Glutamatergic neuron (in vitro differentiated cells): ENCODE measurements at places on chromosomes 1 and 21.

DNA sequence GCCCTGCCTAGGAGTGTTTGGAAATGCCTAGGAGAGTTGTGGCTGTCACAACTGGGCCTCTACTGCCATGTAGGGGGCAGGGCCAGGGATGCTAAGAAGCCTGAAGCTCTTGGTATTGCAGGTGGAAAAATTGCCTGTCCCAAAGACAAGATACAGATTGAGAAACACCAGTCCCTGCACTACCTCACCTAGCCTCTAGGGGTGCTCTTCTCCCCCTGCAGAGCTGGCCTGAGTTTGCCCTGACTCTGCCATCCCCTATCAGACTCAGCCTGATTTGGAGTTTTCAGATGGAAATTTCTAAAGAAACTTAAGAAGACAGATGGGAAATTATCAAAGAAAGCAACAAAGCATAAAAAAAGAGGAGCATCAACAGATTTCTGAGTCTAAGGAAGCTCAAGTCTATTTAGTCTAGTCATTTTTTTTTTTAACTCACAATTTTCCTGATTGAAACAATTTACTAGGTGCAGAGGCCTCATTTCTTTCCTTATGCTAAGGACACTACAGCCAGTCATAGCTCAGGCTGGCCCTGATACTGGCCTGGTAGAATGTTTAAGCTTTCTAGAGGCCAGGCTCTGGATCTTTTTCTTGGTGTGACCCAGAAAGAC lies 61.4 kb upstream of the LRRN2 start:
- DNase-seq, result peak; percentile 68

GRCh38 chr1:24047110-24047477 lies 64.8 kb downstream of the MYOM3 start:
- no peak for DNase-seq

GRCh38 chr1:64983110-64983509 lies 16.8 kb upstream of the JAK1 start:
- DNase-seq, result no peak

DNA sequence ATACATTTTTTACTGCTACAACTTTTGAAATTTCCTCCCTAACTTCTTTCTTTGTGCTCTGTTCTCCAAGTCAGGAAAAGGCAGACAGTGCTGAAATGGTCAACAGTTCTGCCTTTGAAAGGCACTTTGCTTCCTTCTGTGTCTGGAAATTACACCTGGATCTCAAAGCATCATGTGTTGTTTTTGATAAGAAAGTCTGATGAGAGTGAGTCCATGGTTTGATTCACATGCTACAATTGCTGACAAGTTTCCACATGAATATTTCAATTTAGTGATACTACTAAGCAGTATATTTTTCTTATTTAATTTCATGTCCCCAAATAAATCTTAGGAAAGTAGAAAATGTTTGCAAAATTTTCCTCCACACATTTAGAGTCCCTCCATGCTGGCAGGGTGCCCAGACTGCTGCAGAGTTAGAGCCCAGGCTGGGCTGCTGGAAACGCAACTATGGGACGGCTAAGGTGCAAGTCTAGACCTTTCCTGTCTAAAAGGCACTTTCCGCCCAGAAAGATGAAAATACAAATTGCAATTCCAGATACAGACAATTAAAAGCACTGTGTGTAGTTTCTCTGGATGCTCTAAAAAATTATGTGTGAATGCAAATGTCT lies 96.6 kb upstream of the RUNX1 start:
- no peak for DNase-seq

DNA sequence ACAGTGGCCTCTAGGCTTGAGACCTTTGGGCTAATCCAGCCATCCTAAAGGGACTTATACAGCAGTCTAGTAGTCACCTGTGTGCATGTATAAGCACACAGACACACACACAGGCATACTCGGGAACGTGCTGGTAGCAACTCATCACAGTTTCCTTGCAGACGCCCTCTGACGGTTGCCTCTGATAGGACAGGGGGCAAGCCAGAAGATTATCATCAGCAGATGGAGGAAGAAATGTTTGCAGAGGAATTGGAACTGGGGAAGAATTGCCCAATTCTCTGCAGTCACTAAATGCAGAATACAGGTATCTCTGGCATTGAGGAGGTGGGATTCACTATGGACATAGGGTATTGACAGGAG lies 222.2 kb downstream of the C1orf94 start:
- no peak for DNase-seq

DNA sequence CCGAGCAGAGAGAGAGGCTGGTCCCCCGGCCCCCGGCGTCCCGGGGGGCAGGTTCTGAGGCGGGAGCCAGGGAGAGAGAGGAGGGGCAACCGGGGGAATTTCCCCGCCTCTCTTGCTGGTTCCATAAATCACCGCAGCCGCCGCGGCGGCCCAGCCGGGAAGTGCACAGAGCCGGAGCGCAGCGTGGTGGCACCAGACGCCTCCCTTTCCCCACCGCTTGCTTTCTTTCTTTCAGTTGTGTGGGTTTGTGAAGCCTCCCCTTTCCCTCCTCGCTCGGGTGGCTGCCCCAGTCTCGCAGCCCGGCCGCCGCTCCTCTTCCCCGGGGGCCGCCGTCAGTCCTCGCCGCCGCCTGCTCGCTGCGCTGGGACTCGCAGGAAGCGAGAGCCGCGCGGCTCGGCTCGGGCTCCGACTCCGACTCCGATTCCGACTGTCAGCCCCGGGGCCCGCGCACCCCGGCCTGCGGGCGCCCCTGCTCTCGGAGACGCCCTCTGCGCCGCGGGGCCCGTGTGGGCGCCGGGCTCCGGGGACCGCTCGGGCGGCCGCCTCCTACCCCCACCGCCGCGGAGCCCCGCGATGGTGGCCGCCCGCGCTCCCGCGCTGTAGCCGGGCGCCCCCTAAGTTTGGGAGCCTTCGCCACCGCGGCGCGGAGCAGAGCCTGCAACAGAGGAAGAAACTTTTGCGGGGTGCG lies at the start of gene CACHD1:
Gene CACHD1 (plus strand): TSS at position 153 of the 688 bp plus-strand sequence. CDS start 616 bp downstream, outside the sequence.
- peak; percentile 69 for DNase-seq

GRCh38 chr21:14401217-14401616 lies 18.3 kb upstream of the HSPA13 start:
- no peak for DNase-seq

GRCh38 chr1:153344718-153345025 lies 4.0 kb downstream of the PGLYRP4 start:
- DNase-seq, result no peak

- no peak for DNase-seq
Measured at GRCh38 chr1:59819566-59820438, 5.1 kb downstream of the HOOK1 start.

- no peak for DNase-seq
Measured at GRCh38 chr1:220339581-220339980, 67.3 kb upstream of the RAB3GAP2 start.

- no peak for DNase-seq
Measured at GRCh38 chr1:21311016-21311415, 20.8 kb upstream of the ECE1 start.

DNA sequence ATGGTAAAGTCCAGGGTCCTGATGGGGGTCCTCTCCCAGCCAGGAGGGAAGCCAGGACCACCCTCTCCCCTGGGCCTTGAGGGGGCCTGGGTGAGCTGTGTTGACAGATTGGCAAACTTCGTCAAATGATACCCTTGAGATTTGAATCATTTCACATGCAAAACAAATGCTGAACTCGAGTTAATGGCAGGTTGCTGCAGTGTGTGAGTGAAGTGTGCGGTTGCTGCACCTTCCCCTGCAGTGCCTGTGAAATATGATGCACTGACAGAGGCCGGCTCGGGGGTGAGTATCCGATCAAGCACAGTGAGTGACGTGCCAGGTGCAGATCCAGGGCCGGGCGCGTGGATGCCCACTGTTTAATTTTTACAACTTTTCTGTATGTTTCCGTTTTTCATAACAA lies 5.7 kb upstream of the KRTAP12-1 start:
- no peak for DNase-seq

DNA sequence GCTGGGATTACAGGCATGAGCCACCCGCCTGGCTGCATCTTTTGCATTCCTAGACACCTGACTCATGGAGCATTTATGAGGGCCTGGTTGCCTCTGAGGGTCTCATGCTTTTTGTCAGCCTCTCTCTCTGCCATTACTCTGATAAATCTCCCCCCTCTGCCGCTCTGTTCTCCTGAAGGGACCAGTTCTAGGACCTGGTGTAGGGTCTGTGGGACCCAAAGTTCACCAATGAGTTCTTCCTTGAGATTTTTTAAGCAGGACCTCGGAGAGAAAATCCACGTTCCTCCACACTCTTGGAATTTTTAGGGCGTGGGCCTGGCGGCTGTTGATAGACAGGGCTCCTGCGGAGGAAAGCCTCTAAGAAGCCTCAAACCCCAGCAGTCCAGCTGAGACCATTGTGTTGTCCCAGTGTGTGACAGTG lies 91.9 kb upstream of the ERRFI1 start:
- DNase-seq, result no peak

DNA sequence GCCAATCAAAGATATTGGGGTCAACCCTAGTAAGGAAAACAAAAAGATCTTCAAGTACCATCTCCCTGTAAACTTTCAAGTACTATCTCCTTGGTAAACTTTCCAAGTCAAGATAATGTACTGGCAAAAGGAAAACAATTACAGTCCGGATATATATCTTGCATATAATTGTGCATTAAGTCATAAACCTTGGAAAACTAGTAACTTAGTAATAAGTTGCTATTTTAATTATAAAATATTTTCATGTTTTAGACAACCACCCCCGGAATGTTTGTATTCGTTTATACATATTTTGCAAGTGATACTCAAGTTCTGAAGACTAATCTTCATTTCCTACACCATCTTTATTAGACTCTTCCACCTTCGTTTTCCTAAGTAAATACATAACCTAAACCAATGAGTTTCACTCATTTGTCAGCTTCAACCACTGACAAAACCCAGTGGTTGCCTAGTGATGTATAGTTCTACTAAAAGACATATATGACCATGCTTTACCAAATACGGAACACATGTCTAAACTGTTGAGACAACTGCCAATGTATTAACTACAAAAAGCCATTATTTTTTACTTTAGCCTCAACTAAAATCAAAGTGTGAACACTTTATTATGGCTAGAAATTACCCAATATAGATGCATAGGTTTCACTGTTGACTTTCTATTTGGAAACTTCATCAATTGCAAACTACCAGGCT lies 1.7 kb downstream of the AKT3 start:
- DNase-seq, result no peak

GRCh38 chr1:88791192-88791591 lies 100.2 kb downstream of the GTF2B start:
- no peak for DNase-seq

DNA sequence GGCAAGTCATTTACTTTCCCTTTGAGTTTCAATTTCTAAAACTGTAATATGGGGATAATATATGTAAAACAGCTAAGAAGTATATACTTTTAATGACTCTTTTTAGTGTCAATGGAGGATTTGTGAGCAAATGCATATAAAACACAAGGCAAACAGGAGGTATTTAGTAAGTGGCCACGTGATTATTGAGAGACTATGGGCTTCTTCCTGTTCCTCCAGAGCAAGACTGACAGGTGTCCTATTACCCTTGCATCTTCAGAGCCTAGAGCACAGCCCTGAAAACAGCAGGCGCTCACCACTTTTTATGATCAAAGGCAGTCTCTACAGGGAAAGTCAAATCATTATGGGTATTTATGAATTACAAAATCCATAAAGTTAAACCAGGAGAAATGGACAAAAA lies 941 bp upstream of the ROR1 start:
- no peak for DNase-seq

DNA sequence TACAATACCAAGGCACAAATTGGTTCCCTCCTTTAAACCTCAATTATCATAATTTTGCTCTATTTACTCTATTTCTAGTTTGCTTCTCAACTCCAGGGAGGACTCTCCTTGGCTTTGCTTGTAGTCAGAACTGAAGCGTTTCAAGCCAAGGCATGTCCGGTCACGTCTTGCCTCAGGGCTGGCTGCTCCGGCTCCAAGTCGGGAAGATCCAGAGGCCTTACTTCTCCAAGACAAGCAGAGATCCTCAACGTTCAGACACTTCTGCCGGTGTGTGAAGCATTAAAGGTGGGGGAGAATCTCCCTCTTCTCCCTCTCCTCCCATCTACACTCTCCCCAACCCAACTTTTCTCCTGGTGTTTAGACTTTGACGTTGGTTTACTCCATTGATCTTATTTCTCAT lies 7.2 kb upstream of the HHAT start:
- no peak for DNase-seq

GRCh38 chr1:7390604-7391000 lies 380.5 kb upstream of the VAMP3 start:
- DNase-seq, result no peak

DNA sequence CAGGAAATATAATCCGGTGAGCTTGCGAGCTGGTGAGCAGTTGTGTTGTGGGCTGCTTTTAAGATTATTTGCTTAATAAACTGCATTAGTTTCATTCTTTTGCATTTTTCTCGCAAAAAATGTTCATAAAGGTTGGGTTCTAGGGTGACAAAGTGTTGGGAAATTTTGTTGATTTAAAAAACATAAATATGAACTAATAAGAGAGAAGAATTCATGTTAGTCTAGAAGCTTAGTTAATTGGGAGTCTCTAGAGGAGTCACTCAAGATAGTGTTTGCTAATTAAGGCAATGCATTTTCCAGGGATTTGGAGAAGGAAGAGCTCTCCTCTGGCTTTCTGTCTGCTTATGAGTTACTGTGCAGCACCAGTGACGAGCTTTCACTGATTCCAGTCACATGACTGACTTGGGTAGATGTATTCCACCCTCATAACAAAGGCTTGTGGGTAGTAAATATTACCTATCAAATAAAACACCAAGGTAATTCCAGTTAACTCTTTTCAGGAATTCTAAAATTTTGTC lies 417.0 kb downstream of the PTBP2 start:
- no peak for DNase-seq

DNA sequence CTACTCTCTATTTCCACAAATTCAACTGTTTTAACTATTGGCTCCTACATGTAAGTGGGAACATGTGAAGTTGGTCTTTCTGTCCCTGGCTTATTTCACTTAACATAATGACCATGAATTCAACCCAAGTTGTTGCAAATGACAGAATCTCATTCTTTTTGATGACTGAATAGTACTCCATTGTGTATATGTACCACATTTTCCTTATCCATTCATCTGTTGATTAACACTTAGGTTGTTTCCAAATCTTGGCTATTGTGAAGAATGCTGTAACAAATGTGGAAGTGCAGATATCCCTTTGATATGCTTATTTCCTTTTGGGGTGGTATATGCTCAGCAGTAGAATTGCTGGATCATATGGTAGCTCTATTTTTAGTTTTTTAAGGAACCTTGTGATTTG lies 33.0 kb downstream of the GBP6 start:
- DNase-seq, result no peak

DNA sequence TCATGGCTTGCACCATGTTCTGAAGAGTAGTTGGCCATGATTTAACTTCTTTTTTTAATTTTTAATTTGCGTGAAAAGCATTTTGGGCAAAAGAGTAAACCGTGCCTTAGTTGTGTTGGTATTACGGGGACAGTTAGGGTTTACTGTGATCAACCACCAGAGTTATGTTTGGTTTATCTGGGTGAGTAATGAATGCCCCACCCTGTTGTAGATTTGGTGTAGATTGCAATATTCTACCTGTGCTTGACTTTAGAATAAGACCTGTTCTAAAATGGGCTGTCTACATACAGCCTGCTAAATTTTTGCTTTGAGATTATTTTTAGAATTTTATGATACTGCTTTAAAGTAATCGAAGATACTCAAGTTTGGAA lies 1.4 kb downstream of the USP25 start:
- no peak for DNase-seq

- no peak for DNase-seq
Measured at GRCh38 chr1:92790867-92791266, 6.0 kb upstream of the EVI5 start.
